ENCODE measurements at places on chromosomes 6 and 20. TPM values are rescaled to one million over a fixed set of nuclear protein-coding genes. Genes with fewer than 3 reads are reported as not detected.

DNA sequence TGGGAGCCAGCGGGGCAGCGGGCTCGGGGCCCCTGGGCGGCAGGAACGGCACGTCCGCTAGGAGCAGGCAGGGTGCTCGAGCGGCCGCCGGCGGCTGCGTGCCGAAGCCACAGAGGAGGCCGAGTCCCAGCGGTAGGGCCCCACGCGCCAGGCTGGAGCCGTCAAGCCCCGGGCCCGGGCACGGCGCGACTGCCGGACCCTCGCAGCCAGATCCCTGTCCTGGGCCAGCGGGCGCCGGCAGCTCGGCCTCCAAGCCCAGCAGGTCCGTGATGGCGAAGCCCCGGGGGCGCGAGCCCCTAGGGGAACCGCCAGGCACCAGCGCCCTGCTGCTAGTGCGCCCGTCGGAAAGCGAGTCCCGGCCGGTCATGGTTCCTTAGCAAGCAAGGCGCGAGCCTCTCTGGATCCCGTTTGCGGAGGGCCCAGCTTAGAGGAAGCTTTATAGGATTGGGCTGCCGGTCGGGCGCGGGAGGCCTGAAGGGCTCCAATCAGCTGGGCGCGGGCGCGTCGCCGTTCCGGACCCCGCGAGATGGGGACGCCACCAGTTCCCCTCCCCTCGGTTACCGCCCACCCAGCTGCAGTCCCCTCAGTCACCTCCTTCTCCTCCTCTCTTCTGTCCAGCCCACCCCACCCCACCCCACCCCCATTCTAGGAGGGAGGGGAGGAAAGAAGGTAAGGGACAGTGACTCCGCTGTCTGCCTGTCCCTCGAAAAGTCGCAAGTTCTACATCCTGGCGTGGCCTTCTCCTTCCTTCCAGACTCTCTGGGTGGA, at the start of gene VSX1:
TSS of gene VSX1 (minus strand) at position 412 of the 768 bp plus-strand sequence. CDS start at position 367, 45 bp downstream.
- no peak for DNase-seq

DNA sequence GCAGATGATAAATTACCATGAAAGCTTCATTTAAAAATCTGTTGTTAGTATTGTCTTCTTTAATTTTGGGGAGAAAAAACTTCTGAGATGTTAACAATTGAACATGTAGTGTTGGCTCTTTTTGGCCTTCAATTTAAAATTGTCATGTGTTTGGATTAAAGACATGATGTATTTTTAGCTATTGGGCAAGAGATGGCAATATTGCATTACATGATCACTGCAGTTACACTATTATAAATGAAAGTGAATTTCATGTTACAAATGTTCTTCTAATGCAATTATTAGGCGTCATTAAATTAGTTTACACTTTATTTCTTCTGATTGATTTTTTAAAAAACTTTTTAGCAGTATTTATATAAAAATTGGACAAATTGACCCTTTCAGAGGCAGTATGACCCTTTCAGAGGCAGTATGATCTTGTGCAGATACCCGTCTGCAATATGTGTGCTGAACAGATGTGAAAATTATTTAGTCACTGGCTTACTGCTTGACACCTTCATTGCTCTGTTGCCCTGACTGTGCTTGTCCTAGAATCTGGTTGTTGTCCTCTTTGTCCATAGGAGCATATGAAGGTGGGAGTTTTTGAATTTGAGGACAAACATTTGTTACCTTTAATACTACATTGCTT, 25.8 kb downstream of the CDKAL1 start:
- DNase-seq: no peak

DTD1 gene
- 15.7 TPM for total RNA-seq

- DNase-seq: peak; percentile 84
These were observed 39.2 kb downstream of the ZMYND8 start for GRCh38 chr20:47317127-47317895.

PLCB1 gene
- total RNA-seq: 6.3 TPM
